Fibroblast of skin of right quadriceps (primary cell): ENCODE measurements at places on chromosomes 6 and 20.

- no peak for DNase-seq
These were observed 43.1 kb upstream of the UNC93A start for GRCh38 chr6:167247814-167248595.

- DNase-seq = no peak
These were observed 834 bp upstream of the CTSZ start for GRCh38 chr20:59007665-59008511.

DNA sequence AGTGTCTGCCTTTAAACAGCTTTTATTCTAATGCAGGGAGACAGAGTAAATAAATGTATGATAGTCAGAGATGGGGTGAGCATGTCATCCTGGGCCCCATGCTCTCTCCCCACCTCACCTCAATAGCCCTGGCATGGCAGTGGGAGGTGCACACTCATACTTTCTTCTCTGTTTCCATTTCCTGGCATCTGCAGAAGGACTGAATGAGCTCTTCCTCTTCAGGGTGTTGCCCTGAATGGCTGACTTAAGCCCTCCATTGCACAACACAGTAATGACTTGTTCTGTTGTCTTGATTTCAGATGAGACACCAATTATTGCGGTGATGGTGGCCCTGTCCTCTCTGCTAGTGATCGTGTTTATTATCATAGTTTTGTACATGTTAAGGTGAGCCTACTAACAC lies 57.0 kb upstream of the GNRH2 start:
- no peak for DNase-seq

GRCh38 chr6:15522427-15522826 lies 140.4 kb downstream of the DTNBP1 start:
- no peak for DNase-seq

DNA sequence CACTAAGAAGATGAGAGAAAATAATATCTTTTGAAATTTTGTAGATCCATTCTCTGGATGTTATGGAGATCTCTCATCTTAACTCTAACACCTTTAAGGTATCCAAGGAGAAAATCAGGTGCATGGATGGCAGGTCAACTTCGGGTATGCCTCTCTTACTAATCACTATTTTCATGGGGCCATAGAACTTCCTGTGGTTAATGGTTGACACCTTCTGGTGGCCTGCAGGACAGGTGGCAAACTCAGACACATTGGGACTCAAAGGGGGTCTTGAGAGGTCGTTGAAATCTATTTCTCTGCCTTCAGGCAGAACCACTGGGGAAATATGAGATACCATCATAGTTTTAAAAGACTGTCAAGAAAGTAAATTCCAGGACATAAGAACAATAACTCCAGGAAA lies 76.5 kb downstream of the ADAT2 start:
- no peak for DNase-seq

- DNase-seq = no peak
These were observed 823.7 kb upstream of the MAN1A1 start for GRCh38 chr6:120173250-120173649.

DNA sequence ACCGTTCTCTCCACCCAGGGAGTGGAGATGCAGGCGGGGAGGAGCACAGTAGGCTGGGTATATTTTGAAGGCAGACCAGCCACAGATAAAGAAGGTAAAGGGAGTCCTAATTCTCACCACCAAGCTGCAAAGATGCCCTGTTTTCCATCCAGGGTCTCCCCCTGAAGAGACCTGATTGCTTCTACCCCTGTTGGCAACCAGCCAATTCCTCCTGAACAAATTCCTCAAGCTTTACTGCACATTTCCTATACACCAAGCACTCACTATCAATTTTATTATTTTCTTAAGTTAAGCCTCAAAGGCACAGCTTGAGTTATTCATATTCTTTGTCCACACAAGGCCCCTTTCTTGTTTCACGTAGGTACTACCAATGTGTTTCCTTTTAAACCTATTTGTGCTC lies 214.4 kb downstream of the EYA2 start:
- no peak for DNase-seq

- no peak for DNase-seq
These were observed 391.9 kb downstream of the FRK start for GRCh38 chr6:115668781-115669180.

GRCh38 chr6:116136933-116137340 lies 11.0 kb upstream of the COL10A1 start:
- DNase-seq = no peak

DNA sequence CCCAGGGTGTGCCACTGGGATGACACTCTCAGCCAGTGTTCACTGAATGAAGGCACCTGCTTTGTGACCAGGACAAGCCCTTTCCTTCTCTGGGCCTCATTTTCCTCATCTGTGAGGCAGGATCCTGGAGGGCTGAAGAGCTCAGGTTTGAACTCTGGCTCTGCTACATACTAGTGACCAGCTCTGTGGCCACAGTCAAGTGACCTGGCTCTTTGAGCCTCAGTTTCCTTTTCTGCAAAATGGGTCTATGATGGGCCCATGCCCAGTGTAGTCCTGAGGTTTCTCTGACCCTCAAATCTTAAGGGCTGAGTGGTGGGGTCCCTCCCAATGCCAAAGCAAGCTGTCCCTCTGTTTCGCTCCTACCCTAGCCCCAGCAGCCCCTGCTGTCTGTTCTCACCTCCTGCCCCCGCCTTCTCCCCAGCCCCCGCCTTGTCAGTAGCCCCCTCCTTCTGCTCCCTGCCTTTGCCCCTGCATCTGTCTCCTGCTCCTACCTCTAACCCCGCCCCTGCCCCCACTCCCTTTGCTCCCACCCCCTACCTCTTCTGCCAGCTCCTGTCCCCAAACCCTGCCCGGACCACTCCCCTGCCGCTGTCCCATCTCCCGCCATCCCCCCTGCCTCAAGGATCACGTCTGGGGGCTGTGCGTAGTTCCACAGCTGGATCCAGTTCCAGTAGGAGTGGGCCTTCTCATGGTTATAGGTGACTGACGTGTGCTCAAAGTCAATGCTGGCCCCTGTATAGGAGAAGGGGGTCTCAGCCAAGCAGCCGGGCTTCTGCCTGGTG lies 17.0 kb downstream of the SUN5 start:
- no peak for DNase-seq

- peak; percentile 72 for DNase-seq
These were observed 533 bp downstream of the ZFAND3 start for GRCh38 chr6:37819802-37820717.
